ENCODE measurements at places on chromosomes 7 and 10.

- DNase-seq: no peak
These were observed 6.3 kb downstream of the TPST1 start for GRCh38 chr7:66211429-66211828.

DNA sequence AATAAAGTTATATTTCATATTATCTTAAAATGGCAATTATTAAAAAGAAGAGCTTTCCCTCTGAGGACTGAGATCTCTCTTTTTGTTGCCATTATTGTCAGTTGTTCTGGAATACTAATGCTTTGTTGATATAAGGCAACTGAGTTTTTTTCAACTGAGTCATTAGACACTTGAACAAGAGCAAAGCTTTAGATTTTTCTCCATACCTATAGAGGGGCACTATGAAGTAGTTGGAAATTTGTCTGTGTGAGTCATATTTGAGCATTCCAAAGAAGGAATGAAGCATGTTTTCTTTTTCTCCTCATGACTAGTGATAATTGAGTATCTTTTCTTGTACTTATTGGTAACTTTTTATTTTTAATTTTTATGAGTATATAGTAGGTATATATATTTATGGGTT, 24.5 kb downstream of the RPA3 start:
- DNase-seq: no peak

- DNase-seq: no peak
These were observed 51.7 kb upstream of the CYTH3 start for GRCh38 chr7:6323967-6324701.

- no peak for DNase-seq
These were observed 209.5 kb downstream of the HERPUD2 start for GRCh38 chr7:35485436-35485835.

Data from erythroblast (primary cell).